SK-N-DZ (cell line): ENCODE measurements at places on chromosomes 13 and 19.

DNA sequence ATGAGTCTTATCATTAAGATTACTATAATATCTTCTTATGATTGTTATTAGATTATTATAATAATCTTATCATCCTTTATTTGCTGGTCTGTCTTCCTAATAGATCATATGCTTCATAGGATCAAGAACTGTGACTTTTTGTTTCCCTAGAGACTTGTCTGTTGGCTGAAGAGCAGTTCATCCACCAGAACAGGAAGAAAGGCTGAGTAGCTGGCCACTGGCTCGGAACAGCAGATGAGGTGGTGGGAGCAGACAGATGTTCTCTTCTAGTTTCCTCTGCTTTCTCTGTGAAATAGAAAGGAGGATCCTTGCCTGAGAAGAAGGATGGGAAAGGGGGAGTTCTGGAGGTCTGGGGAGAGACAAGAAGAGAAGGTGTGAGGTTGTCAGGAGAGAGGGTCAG lies 120.0 kb downstream of the CCNA1 start:
- DNase-seq: no peak

GRCh38 chr19:41218615-41219507 lies at the start of gene AXL:
Gene AXL, plus strand, starts transcription at chr19:41219223. Its CDS starts 170 bp downstream, at chr19:41219393.
- DNase-seq: no peak

GRCh38 chr19:30061223-30062064 lies 119.4 kb downstream of the URI1 start:
- DNase-seq: no peak

- peak; percentile 95 for DNase-seq
Measured at GRCh38 chr19:7944177-7944761, 803 bp upstream of the TIMM44 start.

- no peak for DNase-seq
Measured at GRCh38 chr13:105805892-105806627, 729.4 kb downstream of the EFNB2 start.

- peak; percentile 78 for DNase-seq
Measured at GRCh38 chr13:62357887-62358645, 942.4 kb upstream of the PCDH20 start.

GRCh38 chr13:36528105-36528504 lies 95.8 kb downstream of the CCNA1 start:
- DNase-seq: no peak

- peak; percentile 73 for DNase-seq
Measured at GRCh38 chr19:42401365-42402303, 11.5 kb upstream of the CNFN start.

DNA sequence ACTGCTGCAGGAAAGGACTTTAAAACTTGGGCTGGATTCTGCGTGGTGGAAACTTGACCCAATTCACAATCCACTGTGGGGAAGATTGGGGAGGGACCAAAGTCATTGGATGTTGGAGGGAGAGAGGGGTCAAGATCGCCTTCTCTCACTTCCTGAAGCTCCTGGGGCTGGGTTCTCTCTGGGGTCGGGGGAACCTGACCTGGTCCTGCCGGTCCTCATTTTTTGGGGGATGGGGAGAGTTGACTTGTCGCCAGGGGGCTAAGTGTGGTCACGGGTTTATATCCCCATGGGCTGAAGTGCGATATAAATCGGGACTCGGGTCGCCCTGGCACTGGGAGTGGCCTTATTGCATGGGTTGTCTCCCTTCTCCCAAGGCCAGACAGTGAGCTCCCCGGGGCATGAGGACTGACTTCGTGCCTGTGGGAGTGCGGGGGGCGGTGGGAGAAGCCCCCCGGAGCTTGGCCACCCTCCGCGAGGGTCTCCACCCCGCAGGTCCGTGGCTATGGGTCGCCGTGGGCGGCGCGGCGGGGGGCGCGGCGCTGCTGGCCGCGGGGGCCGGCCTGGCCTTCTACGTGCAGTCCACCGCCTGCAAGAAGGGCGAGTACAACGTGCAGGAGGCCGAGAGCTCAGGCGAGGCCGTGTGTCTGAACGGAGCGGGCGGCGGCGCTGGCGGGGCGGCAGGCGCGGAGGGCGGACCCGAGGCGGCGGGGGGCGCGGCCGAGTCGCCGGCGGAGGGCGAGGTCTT lies 6.3 kb downstream of the ICAM5 start:
- DNase-seq: no peak

GRCh38 chr13:49627831-49628652 lies at the start of gene ARL11:
Gene ARL11, plus strand, starts transcription at chr13:49628507. Its CDS starts 1,941 bp downstream, at chr13:49630448.
- DNase-seq: peak; percentile 48

- no peak for DNase-seq
Measured at GRCh38 chr13:71017607-71018006, 849.4 kb downstream of the DACH1 start.

- no peak for DNase-seq
Measured at GRCh38 chr13:96935901-96936300, 58.4 kb downstream of the OXGR1 start.

DNA sequence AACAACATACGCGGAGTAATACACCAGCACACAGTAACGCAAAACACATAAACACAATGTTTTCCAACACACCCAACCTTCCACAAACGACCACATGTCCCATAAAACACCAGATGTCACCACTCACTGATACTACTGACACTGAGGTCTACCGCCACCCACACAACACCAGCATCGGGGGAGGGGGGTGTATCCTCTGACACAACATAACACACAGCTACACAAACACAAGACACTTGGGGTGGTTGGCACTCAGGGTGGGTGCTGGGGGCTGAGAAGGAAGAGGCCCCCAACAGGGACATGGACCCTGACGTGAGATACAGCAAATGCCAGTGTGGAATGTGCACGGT lies 1.5 kb upstream of the KCNN4 start:
- DNase-seq: no peak

- DNase-seq: peak; percentile 71
Measured at GRCh38 chr19:46786236-46787039, 2.0 kb downstream of the SLC1A5 start.

- no peak for DNase-seq
Measured at GRCh38 chr13:93217721-93218261, 8.8 kb upstream of the GPC6 start.

- DNase-seq: peak; percentile 87
Measured at GRCh38 chr13:106536244-106537034, 977 bp upstream of the EFNB2 start.

DNA sequence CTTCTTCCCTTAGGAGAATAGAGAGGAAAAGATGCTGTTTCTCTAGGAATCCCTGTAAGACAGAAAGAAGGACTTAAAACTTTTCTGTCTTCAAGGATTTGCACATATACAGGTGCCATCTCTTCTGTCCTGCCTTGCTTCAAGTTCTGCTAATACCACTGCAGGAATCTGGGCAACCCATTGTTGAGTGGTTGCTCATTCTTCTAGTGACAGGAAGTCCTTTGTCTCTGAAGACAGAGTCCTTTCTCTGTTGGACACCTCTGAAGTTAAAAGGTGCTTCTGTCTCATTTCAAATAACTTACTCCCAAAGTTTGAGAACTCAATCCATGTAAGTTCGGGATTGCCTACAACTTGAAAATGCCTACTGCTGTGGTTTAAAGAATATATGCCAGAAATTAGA lies 114.4 kb upstream of the TMTC4 start:
- no peak for DNase-seq

DNA sequence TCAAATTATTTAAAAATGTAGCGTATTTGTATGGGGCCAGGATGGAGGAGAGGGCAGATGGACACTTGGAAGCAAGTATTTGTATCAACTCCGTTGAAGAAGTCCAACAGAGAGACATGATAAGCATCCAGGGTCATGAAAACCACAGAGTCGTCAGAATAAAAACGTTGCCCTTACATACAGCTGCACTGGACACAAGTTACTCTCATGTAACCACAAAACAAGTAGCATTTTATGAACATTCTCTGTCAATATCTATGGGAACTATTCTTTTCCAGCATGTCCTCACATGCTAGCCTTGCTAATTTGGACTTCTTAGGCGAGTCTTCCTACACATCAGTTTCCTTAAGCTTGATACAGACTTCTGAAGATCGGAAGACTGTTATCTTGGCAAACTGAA lies 35.0 kb downstream of the EFNB2 start:
- no peak for DNase-seq

- no peak for DNase-seq
Measured at GRCh38 chr13:47112205-47112902, 215.5 kb upstream of the HTR2A start.

DNA sequence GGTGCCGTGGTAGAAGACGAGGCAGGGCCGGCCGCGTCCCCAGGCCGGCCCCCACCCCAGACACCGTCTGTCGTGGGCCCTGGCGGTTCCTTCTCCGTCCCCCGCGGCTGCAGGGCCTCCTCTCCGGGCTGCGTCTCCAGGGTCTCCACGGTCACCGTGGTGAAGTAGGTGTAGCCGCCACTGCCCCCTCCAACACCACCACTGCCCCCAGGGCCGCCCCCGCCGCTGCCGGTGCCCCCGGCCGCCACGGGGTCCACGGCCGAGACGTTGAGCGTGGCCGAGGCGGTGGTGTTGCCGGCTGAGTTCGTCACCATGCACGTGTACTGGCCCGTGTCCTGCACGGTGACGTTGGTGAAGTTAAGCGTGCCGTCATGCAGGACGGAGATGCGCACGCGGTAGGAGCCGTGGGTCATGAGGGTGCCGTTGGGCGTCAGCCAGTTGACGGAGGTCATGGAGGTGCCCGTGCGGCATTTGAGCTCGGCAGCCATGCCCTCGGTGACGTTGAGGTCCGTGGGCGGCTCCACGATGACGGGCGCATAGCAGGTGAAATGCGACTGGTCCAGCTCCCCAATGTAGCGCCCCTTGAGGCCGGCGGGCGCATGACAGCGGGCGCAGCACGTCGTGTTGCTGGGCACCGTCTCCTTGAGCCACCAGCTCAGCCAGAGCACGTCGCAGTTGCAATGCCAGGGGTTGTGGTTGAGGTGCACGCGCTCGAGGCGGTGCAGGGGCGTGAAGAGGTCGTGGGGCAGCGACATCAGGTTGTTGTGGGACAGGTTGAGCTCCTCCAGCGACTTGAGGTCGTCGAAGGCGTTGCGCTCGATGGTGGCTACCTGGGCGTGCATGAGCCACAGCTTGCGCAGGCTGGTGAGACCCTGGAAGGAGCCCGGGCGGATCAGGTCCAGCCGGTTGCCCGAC lies 4.6 kb upstream of the ASPDH start:
- DNase-seq: no peak

GRCh38 chr19:35315883-35316282 lies 13.1 kb upstream of the CD22 start:
- peak; percentile 24 for DNase-seq

GRCh38 chr19:16566161-16566560 lies 6.1 kb downstream of the SLC35E1 start:
- no peak for DNase-seq

DNA sequence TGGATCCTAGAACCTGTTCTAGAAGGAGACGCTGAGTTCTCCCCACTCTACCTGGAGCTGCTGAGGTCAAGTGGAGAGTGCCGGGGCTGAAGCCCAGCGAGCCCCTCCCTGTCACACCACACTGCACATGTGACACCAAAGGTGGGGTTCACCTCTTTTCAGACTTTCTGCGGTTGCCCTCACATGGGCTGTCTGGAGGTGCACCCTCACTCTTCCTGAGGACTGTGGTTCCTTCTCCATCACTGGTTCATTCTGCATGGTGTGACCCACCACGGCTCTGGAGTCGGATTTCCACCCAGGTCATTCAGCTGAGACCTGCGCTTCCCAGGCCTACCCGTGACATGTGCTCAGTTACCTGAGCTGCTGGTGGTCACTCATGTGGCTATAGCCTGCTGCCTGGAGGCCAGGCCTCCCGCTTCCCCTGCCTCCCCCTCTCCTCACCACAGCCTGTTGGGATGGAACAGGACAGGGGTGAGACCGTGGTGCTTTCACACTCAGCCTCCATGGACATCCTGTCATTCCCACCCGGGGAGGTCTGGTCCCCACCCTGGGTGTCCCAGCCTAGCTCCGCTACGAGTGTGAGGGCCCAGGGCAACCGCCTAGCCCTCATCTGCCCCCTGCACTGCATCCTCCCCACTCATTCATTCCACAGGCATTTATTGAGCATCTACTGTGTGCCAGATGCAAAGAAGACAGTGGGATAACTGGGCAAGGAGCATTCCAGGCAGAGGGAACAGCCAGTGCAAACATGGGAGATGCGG lies 605 bp upstream of the A1BG start:
- DNase-seq: no peak

DNA sequence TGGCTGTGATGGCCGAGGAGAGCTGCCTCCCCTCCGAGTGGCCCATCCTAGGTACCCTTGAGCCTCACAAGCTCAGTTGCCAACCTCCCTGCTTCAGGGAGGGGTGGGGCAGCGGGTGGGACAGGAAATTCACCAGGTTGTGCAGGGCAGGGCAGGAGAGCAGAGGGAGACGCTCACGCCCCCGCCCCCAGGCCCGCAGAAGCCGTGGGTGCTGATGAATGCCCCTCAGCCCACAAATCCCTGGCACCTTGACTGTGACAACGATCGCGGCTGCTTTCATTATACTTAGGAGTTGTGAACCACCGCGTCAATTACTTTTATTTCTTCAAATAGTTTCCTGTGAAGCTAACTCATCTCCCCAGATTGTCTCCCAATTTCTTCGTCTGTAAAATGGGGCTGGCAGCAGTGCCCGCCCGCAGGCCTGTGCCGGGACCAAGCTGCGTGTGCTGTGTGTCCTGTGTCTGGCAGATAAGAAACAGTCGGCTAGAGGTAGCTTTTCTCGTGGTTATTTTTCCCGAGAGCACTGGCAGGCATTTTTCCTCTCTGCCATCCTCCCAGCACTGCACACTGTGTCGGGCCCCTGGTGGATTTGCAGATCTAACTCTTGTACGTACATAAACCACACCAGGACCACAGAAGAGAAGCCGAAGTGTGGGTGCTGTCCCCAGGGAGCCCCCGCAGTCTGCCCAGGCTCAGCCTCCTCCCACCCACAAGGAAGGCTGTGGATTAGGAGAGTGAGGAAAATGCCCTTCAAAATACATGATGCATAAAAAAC lies 7.9 kb upstream of the RASA3 start:
- no peak for DNase-seq

DNA sequence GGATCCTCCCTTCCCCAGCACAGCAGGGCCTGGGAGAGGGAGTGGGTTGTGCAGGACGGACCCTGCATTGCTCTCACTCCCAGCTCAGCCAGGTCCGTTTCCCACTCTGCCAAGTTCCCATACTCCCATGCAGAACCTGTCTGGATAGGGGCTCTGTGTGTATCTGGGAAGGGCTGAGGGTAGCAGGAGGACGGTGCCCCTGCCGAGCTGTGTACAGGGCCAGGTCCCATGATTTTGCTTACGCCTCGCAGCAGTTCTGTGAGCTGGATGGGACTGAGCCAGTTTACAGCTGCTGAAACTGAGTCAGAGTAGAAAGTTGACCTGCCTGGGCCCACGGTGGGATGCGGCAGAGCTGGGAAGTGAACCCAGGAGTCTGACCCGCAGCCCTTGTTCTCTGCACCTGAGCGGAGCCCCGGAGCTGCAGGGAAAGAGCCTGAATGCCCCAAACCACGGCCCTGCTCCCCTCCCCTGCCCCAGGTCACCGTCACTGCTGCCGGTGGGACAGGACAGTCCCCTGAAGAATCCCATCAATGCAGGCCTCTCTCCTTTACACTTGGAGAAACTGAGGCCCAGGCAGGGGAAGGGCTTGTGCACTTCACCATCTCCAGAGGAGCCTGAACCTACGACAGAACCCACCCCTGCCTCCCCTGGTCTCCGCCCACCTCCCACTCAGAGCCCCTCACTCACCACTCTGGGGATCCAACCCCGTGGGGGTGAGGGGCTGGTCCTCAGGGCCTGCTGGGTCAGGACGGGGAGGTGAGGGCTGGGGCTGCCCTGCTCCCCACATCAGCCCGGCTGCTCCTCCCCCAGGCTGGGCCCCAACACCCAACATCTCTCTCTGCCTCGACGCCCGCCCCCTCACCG lies 3.5 kb downstream of the LILRB5 start:
- no peak for DNase-seq

- DNase-seq: no peak
Measured at GRCh38 chr13:45194081-45194939, 6.5 kb downstream of the KCTD4 start.
